NCI-H2029 treated with DMSO at 0.1 percent for 48 hours (cell line): ENCODE measurements at places on chromosomes 5 and 9.

- DNase-seq: no peak
Observed at GRCh38 chr5:39177631-39177964, 41.8 kb downstream of the FYB1 start.

DNA sequence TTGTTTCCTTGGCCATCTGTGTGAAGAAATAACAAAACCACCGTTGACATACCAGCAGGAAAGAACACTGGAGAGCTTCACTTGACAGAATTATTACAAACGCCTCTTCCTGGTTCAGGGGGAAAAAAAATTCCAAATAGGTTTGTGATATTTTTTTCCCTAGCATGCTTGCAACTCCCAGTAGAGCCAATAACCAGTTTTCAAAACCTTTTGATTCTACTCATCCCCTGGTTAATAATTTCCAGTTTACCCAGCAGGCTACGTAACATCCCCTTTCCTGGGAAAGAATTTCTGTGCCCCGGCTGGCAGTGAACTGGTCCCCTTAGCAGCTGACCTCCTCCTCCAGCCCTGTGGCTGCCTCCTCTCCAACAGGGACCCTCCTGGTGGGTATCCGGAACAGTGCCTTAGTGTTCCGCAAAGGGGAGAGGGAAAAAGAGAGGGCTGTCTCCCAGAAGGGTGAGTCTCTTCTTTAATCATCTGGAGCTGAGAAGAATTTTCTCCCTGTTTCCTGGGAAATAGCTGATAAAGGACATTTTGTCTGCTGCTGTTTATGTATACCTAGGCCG, 72.8 kb upstream of the BOD1 start:
- no peak for DNase-seq

DNA sequence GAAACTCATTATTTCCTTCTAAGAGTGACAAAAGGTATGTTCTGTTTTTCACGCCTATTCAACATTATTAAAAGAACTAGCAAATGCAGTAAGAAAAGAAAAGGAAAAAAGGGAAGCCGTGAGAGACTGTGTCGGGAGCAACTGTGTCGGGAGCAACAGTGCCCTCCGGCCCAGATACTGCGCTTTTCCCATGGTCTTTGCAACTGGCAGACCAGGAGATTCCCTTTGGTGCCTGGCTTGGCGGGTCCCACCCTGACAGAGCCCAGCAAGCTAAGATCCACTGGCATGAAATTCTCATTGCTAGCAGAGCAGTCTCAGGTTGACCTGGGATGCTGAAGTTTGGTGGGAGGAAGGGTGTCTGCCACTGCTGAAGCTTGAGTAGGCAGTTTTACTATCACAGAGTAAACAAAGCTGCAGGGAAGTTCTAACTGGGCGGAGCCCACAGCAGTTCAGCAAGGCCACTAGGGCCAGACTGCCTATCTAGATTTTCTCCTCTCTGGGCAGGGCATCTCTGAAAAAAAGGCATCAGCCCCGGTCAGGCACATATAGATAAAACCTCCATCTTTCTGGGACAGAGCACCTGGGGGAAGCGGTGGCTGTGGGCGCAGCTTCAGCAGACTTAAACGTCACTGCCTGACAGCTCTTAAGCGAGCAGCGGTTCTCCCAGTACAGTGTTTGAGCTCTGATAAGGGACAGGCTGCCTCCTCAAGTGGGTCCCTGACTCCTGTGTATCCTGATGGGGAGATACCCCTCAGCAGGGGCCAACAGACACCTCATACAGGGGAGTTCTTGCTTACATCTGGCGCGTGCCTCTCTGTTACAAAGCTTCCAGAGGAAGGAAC, 1237.4 kb upstream of the CDH18 start:
- no peak for DNase-seq

DNA sequence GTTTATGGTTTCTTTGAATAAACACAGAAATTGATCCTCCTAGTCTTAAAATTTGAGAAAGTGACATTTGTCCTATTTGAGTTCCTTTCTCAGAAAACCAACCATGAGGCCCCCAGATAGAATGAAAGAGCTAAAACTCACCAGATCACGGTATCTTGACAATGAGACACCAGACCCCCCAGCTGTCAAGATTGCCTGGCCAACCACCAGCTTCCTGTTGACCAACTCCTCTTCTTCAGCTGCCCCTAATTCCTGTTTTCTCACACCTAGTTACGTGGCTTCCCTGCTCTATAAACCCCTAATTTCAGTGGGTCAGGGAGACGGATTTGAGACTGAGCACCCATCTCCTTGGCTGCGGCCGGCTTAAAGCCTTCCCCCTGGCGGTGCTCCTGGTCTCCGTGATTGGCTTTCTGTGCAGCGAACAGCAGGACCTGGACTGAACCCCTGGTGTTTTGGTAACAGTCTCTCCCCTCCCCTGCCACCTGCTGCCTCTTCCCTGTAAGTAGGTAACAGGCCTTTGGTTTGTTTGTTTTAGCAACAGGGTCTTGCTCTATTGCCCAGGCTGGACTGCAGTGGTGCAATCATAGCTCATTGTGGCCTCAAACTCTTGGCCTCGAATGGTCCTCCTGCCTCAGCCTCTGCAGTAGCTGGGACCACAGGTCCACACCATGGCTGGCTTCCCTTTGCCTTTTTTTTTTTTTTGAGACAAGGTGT, 4.8 kb upstream of the ENTPD2 start:
- DNase-seq: no peak
